ENCODE measurements at places on chromosomes 12 and 14.
A peak's percentile ranks its signal among the peaks of the same experiment; 100 is the strongest.

- no peak for DNase-seq
Measured at GRCh38 chr12:106204312-106204711, 43.5 kb downstream of the CKAP4 start.

GRCh38 chr14:76599559-76600287 is 161.5 kb upstream of the VASH1 start:
- DNase-seq, result no peak

DNA sequence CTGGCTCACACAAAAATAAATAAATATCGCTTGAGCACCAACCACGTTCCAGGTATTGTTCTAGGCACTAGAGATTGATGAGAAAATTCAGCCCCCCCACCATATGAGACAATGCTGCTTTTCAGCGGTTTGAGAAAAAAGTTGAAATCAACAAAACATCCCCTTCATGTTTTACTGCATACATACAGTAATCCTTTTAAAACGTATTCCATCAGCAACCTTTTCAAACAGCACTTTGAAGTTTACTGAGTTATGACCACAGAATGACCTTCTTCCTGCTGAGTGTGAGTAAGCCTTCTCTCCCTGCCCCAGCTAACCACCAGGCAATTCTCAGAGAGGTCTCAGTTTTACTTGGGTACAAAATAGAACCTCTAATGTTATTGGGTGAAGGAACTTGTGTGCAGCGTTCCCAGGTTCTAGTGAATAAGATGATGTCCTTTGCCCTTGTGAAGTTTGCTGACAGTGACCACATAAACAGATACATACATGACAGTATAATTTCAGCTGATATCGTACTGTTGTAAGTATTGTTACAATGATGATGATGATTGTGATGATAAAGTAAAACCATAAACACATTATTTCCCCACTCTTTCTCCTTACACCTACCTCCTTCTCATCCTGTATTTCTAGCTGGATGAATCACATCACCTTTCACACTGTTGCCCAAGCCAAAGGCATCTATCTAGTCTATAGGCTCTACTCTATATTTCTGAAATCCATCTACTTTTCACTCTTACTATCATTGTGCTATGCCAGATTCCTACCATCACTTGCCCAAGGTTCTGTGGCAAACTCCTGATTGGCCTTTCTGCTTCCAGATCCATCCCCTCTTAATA is 124.4 kb upstream of the KRR1 start:
- DNase-seq, result no peak

DNA sequence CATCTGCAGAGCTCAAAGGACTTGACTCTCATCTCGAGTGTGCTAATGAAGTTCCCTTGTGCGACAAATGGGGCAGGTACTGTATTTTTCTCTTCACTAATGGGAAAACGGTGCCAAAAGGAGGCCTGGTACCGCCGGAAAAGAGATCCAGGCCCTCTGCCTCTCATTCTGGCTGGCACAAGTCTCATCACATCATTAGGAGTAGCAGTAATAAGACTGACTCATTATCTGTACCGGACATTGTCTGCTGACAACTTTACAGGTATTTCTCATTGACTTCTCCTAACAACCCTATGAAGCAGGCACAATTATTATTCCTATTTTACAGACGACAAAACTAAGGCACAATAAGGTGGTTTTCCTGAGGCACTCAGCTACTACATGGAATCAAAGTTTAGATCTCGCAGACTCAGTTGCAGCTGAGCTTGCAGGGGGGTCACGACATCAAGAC is 668 bp downstream of the APPL2 start:
- no peak for DNase-seq

DNA sequence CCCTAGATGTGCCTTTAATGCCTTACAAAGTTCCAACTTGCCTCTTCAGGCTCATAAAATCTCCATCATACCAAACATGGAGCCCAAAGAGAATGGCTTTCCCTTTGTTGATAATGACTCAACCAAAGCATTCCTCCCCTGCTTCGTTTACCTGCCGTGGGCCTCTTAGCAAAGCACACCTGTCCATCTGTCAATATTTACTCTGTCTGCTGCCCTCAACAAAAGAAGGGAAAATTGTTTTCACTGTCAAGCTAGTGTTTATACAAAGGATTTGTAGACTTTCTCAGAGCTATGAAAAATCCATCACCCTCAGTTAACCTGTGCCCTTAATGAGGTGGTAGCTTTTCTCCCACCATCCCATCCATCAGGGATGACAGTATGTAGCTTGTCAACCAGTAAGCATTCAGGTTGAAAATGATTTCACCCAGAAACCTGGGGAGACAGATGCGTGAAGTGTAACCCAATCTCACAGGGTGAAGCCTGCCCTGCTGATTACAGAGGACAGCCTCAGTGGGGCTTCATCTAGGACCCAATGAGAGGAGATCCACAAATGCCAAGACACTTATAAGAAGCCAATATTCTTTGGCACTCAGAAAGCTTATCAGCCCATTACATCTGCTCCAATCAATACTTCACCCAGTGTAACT is 278.1 kb downstream of the NUAK1 start:
- no peak for DNase-seq

DNA sequence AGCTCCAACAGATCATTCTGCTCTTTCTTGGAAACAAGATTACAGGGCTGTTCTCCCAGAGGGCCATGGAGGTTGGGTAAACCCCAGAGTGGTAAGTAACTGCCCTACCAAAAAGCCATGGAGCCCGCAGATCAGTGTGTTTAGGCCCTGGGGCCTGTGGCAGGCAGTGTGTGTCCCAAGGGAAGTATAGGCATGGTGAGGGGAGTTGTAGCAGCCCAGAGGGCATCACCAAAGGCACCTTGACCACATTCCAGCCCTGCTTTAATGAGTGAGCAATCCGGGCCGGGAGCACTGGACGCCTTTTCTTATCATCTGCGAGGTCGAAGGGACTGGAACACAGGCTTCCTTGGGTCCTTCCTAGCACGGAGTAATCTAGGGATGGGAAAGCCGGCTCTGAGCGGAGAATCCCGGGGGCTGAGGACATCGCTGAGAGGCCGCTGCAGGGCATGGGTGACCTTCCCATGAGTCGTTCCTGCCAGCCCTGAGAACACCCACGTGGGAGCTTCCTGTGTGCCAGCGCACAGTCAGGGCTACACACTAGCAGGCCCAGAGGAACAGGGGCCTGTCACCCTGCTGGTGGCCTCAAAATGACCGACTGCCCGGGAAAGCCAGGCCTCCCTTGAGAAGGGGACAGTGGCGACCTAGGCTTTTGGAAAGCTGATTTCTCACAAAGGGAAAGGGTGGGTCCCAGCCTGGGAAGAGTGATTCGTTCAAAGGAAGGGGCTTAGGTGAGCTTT is 91.3 kb downstream of the NINJ2 start:
- no peak for DNase-seq

DNA sequence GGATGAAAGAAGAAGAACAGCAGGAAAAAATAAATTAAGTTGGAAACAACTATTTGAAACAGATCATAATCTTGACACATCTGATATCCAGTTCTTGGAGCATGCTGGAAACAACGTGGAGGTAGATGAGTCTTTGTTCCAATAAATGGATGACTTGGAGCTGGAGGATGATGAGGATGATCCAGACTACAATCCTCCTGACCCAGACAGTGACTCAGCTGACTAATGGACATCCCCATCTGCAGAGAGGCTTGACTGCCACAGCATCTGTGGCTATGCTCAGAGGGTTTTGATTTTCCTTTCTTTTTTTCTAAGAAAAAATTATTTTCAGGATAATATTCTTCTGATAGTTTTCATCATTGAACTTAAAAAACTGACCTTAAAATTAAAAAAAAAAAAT is 6.2 kb upstream of the ZDHHC17 start:
- DNase-seq, result no peak

- no peak for DNase-seq
Measured at GRCh38 chr14:54230645-54231044, 166.2 kb upstream of the CDKN3 start.

- no peak for DNase-seq
Measured at GRCh38 chr12:47838286-47838931, 18.7 kb upstream of the HDAC7 start.

GRCh38 chr14:90692826-90693225 is 123.4 kb downstream of the TTC7B start:
- DNase-seq, result no peak

DNA sequence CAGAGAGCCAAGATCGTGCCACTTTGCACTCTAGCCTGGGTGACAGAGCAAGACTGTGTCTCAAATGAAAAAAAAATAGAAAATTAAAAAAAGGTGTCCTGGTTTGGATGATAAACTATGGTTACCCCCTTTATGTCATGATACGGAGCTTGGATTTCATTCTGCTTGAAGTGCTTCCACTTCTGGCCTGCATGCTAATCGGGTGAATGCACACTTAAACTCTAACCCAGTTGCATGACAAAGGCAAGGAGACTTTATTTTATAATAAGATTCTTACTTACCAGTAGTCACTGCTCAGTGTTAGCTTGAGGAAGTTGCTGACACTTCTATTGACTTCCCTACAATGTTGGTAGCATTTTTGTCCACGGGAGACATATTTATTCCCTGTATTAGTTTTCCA is 24.3 kb downstream of the CFAP54 start:
- no peak for DNase-seq

GRCh38 chr12:24760162-24760561 is 188.7 kb downstream of the BCAT1 start:
- no peak for DNase-seq

DNA sequence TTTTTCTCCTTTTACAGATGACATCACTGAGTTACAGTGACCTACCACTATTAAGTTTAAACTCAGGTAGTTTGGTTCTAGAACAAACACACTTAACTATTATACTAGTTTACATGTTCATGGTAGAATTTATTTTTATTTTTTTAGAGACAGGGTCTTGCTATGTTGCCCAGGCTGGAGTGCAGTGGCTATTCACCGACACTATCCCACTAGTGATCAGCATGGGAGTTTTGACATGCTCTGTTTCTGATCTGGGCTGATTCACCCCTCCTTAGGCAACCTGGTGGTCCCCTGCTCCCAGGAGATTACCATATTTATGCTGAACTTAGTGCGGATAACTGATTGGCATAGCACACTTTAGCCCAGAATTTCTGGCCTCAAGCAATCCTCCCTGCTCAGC is 66.4 kb upstream of the LTA4H start:
- no peak for DNase-seq

DNA sequence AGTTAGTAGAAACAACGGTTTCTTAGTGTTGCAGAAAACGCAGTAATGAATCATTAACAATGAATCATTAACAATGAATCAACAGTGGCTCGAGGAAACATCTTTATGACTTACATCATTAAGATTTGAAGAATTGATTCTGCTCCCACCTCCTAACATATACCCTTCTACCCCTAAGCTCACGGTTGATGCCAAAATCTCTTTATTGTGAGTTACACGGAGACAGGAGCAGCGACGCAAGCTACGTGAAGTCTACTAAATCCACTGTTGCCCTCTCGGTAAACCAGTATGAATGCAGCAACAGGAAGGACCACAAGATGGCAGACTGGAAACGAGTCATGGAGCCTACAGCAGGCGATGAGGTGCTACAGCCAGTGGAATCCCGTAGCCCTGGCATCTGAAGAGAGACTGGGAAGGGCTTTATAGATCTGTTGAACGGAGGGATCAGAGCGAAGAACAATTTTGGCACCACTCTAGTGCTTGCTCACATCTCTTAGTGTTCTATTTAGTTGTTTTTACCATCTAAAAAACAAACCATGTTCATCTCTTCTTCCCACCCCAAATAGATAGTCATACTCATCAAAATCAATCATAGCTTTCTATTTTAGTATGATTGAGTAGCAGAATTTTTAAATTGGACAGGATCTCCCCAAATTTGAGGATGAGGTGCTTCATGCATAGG is 332.7 kb downstream of the DUSP6 start:
- peak; percentile 70 for DNase-seq

DNA sequence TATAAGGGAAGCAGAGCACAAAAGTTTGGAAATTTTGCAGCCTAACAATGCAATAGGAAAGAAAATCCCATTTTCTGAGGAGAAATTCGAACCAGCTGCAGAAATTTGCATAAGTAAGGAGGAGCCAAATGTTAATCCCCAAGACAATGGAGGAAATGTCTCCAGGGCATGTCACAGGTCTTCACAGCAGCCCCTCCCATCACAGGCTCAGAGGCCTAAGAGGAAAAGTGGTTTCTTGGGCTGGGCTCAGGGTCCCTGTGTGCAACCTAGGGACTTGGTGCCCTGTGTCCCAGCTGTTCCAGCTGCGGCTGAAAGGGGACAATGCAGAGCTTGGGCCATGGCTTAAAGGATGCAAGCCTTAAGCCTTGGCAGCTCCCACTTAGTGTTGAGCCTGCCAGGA is 190.0 kb downstream of the MDGA2 start:
- DNase-seq, result no peak

Measured in tibial nerve (tissue), 4 donors.